ENCODE measurements at places on chromosomes 3 and 15.

- DNase-seq = peak; percentile 73
Measured at GRCh38 chr3:171284308-171285075, 175.7 kb downstream of the TNIK start.

- no peak for DNase-seq
Measured at GRCh38 chr3:101038393-101038792, 45.2 kb upstream of the ABI3BP start.

- no peak for DNase-seq
Measured at GRCh38 chr3:10253731-10254130, 5.5 kb downstream of the TATDN2 start.

- no peak for DNase-seq
Measured at GRCh38 chr15:68725736-68726135, 95.0 kb downstream of the ANP32A start.

DNA sequence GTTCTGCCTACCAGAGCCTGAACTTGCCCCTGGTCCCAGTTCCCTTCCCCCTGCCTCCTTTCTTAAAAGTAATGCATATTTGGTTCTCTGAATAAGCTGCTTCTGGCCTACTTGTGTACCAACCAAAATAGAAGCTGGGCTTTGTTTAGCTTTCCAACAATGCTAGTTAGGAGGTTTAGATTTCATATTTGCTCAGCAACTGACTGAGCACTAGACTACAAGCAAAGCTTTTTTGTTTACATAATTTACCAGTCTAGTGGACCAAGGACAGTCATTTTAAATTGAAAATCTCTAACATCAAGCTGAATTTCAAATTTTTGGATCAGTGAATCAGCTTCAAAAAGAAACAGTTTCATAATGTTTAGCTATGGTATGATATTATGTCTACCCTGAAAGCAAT is 331.2 kb downstream of the ULK4 start:
- DNase-seq = no peak

GRCh38 chr15:40543631-40544294 is 21.1 kb downstream of the CCDC32 start:
- DNase-seq = no peak

DNA sequence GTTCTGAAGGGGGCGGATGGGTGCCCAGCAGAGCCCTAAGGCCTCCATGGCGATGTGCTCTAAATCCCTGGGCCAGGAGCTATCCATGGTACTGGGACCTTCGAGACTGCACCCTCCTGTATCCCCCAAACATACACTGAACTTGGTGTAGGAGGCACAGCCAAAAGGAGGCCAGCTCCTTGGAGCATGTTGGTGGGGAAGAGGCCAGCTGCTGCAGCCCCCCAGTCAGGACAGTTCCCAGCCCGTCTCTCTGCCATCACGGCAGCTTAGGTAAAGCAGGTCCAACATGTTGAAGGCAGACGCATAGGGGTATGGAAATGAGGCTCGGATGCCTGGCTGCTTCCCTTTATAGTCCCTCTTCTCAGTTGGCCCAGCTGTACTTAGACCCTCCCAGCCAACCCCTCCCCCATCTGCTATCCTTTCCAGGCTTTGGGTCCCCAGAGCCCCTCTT is 1.8 kb downstream of the CAMKV start:
- DNase-seq = no peak

DNA sequence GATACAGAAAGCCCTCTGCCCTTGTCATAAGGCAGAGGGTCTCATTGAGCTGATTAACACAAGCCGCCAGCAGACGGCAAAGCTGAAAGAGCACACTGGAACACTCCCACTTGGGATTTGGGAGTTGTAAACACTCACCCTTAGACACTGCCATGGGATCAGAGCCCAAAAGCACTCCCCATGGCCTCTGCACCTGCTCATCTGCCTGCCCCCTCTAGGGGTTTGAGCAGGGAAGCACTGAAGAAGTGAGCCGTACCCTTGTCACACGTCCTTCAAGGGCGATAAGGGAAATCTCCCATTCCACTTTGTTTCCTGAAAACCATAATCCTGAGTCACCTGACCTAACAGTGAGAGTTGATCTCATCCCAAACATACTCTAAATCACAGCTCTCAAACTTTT is 14.7 kb downstream of the FSIP1 start:
- no peak for DNase-seq

- DNase-seq = no peak
Measured at GRCh38 chr3:72102112-72102616, 317.2 kb upstream of the PROK2 start.

- no peak for DNase-seq
Measured at GRCh38 chr15:64148581-64148980, 3.0 kb upstream of the SNX22 start.

- no peak for DNase-seq
Measured at GRCh38 chr15:25426896-25427610, 11.8 kb downstream of the UBE3A start.

GRCh38 chr15:69096626-69097025 is 63.8 kb upstream of the GLCE start:
- DNase-seq = no peak

DNA sequence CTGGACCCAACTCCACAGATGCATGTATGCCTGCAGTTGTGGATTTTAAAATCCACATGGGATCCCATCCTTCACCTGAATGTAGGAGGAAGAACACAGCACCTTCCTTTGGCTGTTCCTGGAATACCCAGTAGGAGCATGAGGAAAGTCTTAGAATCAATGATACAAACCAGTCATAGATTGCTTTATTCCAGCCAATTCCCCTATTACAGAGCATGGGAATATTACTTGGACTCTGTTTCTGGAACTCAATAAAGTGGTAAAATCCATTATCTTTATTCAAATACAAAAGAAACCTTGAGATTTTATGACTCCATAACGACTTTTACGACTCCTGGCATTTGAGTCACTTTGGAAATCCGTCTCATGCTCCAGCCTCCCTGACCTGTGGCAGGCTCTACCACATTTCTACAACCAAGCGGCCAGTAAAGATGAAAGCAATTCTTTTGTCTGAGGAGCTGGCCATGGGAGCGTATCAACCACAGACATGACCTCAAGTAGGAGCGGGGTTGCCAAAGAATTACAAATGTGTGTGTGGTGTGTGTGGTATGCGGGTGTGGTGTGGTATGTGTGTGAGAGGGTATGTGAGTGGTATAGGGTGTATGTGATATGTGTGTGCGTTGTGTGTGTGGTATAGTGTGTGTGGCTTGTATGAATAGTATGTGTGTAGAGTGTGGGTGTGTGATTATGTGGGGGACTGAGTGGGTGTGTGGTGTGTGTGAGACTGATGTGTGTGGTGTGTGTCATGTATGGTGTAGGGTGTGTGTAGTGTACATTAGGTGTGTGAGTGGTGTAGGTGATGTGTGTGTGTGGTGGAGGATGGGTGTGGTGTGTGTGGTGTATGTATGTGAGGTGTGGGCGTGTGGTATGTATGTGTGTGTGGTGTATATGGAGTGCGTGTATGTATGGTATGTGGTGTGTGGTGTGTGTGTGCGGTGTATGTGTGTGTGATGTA is 40.0 kb downstream of the ARRDC4 start:
- no peak for DNase-seq

- DNase-seq = no peak
Measured at GRCh38 chr3:113791381-113791780, 44.5 kb downstream of the ATP6V1A start.

DNA sequence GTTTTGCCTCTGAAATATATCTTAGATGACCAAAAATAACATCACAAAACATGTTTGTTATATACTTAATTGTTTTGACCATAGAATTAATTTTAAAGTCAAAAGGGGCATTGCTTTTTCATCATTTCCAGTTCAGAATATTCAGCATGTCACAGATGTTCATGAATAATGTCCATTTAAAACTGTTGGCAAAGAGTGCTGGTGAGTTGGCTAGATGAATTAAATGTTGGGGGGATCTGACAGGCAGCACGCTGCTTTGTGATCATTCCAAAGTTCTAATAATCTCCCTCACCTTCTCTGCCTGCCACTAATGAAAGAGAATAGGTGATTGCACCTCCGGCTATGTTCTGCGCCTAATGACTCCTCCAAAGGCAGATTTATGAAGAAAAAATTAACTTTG is 139.2 kb upstream of the MLF1 start:
- peak; percentile 38 for DNase-seq

DNA sequence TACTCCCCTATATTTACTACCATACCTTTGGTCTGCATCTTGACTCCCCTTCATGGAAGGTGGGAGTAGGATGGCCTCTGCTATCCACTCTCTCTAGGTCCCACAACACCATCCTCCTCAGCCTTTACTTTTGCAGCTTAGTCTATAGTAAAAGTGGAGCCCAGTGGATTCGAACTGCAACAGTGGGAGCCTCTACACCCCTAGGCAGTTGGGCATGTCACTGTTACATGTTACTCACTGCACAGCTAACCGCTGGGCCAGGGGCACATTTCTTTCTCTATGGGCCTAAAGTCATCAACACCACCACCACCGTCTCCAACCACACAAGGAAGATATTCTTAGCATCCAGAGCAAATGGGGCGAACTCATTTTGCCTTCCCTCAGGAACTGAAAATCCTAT is 62.9 kb downstream of the KLF13 start:
- DNase-seq = no peak

DNA sequence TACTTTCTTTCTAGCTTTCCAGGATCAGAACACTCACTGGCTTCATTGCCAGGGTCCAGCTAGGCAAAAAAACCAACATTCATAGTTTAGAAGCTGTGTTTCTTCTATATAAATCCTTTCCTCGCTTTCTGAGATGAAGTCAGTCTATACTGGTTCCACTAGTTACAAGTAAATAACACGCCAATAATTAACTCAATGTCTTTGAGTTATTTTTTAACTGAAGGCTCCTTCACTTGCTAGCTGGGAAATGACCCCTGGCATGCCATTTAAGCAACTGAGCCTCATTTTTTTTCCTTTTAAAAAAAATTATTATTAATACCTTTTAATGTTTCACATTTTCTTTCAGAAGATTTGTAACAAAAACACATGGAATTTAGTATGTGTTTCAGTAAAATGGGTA is 2.1 kb upstream of the CCDC174 start:
- DNase-seq = no peak

- DNase-seq = no peak
Measured at GRCh38 chr3:150412561-150413231, 4.6 kb downstream of the TSC22D2 start.

- DNase-seq = no peak
Measured at GRCh38 chr3:12273045-12273695, 15.7 kb upstream of the PPARG start.

- no peak for DNase-seq
Measured at GRCh38 chr15:23648920-23649515, 1.4 kb upstream of the MAGEL2 start.

- DNase-seq = no peak
Measured at GRCh38 chr3:155843569-155843968, 10.7 kb downstream of the SLC33A1 start.

DNA sequence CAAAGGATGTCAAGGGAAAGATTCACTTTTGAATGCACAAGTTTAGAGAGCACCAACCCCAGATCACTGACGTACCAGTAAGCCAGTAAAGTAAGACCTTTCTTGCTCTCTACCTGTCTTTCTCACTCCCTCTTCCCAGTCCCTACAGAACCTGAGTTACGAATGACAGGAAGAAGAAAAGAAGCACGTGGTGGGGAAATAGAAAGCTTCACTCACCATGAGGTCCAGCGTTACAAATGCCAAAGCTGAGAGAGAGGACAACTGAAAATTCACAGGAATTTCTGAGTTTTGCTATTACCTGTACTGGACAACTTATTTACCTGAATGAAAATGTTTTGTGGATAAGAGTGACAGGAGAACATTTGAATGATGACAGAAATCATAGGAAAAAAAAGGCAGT is 133.2 kb upstream of the GBE1 start:
- DNase-seq = no peak

DNA sequence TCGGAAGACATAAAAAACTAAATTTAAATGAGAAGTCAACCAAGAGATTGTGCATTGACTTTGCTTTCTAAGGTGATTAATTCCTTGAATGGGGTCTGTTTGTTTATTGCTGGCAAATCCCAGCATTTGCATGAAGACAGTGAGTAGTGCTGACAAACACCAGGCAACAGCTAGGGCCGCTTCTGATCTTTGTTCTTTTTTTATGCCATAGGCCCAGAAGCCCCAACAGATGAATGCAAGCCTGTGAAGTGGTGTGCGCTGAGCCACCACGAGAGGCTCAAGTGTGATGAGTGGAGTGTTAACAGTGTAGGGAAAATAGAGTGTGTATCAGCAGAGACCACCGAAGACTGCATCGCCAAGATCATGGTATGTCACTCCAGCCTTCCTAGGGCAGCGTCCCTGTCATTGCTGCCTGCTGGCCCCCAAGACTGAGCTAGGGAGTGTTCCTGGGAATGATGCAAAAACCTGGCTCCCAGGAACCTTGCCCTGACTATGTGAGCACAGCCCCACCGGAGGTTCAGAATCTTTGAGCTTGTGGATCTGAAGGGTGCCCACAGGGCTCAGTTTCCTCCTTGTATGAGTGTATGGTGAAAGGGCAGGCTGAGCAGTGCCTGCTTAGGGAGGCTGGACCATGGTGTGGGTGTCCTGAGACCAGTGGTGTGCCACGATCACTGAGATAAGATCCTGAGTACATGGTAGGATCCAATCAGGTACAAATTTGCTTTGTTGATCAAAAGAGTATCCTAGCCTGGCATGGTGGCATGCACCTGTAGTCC is 13.0 kb downstream of the TF start:
- no peak for DNase-seq

GRCh38 chr3:154184582-154184981 is 63.4 kb downstream of the ARHGEF26 start:
- peak; percentile 81 for DNase-seq

- peak; percentile 85 for DNase-seq
Measured at GRCh38 chr15:40382580-40383456, at the start of gene KNSTRN. Gene KNSTRN, plus strand, starts transcription at chr15:40382721. Its CDS starts 115 bp downstream, at chr15:40382836.

DNA sequence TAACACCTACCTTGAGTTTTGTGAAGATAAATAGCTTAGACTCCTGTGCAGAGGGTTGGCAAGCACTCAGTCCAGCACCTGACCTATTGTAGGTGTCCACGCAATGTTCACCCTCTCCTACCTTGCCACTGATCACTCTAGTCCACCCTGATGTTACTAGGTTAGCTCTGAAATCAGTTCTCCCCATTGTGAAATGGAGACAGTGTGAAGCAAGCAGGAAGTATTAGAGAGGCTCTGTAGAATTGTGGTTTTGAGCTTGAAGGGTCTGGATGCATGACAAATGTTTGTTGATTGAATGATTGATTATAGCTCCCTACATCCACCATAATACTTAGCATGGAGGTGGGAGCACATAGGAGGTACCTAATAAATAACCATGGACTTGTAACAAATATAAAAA is 199.7 kb downstream of the RPLP1 start:
- DNase-seq = no peak

DNA sequence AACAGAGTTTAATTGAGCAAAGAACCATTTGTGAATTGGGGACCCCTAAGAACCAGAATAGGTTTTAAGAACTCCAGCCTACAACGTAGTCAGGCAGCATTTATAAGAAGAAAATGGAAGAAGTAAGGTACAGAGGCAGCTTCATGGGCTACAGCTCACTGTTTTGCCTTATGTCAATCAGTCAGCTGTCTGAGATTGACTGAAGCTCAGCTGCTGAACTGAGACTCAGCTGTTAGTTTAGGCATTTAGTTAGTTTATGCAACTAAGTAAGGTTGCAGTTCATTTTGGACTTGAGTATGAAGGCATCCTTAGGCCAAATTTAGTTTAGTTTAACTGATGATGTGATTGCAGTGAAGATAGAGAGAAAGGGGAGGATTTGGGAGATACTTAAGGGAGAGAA is 34.1 kb upstream of the RASA2 start:
- no peak for DNase-seq

- DNase-seq = no peak
Measured at GRCh38 chr3:18643281-18643680, 218.1 kb upstream of the SATB1 start.

GRCh38 chr3:55687526-55687925 is 200.4 kb upstream of the WNT5A start:
- DNase-seq = no peak

All from NCI-H446 treated with DMSO at 0.1 percent for 48 hours (cell line).